Putamen (tissue), 1 donor: ENCODE measurements at places on chromosomes 5 and 9.

GRCh38 chr9:87451149-87451548 is 46.5 kb upstream of the DAPK1 start:
- no peak for DNase-seq

DNA sequence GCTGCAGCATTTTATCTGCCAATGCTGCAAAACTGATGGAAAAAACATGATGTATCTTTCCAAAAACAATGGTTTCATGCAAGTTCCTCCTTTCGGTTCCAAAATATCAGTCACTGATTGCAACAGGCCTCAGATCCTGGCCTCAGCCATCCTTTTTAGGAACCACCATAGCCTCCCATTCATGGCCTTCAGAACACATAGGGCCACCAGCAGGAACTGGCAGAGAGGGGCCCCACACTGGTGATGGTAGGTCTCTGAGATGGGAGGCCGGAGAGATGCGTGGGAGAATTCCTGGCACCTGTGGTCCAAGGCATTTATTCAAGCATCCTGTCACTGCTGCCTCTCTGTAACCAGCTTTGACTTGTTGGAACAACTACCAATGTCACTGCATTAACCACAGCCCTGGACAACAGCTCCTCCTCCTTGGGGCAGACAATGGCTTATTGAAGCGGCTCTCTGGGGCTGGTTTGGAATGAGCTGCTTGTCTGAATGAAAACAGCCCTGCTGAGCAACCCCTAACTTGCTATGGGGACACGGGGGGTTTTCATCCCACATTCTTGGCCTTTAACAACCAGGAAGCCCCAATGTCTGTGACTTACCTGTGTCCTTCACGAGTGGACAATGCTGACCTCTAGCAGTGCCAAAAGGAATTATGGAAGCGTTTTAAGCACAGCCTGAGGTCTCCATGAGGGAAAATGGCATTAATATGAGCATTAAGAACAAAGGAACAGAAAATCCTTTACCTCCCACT is 108.1 kb downstream of the LHFPL2 start:
- peak; percentile 81 for DNase-seq

DNA sequence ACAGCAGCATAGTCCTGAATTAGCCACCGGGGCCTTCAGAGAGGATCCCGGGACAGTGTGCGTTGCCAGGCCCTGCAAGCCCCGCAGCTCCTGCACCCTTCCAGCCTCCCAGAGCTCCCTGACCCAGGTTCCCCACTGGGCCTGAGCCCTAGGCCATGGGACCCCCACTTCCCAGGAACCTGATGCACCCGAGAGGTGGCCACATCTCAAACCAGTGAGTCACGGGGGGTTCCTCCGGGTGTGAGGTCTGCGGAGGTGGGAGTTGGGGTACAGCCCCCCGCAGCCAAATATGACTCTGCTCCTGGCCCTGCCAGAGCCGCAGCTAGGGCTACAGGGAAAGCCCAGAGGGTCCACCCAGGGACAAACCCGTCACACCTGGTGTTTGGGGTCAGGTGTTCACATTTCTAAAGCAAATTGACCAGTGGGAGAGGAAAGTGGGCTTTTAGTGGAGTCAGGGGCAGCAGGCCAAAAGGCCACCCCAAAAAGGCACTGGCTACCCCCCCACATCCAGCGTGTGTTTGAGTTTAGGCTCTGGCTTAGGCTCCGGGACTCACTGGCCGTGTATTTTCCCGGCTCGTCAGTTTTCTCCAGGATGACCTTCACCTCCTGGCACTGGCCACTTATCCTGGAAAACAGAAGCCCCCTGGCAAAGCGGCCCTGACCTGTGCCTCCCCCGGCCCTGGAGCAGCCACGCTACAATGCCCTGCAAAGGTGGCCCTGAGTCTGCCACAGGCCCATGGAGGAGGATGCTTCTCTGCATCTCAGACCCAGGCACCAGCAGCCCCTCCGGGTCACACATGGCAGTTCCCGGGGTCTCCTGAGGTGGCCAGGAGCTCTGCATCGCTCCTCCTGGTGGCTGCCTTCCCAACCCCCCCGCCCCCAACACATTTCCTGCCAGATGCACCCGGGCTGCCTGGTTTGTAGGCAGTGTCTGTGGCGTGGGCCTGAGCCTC is 17.4 kb upstream of the OBP2B start:
- DNase-seq: no peak

- no peak for DNase-seq
Observed at GRCh38 chr5:141150224-141150992, 551 bp downstream of the PCDHB6 start.

DNA sequence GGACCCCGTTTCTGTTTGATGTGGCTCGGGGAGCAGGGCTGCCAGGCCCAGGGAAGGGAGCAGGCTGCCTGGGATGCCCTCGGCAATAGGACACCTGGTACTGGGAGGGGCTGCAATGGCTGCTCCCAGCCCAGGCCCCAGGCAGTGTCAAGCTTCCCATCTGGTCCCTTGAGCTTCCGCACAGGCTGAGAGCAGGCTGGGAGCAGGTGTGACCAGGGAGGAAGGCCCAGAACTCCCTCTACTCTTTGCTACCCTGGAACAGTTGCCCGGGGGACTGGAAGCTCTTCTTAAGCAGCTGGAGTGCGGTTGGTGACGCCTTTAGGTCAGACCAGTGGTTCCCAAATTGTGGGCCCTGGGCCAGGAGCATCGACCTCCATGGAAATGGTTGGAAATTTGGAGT is 186.9 kb downstream of the GADD45G start:
- DNase-seq: no peak

DNA sequence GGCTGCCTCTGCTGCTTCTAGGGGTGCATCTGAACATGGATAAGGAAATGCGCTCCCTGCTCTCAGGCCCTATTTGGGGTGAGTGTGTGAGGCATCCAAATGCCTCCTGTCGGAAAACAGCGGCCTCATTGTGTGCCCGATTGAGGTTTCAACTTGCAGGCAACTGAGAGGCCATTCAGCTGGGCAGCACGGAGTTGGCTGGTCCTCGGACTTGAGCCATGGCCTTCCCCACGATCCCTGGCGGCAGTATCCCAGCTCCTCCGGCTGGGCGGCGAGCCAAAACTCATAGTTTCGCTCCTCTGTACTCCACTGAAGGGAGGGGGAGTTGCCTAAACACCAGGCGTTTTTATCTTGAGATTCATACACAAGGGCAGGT is 597.3 kb upstream of the SGCD start:
- peak; percentile 73 for DNase-seq

- no peak for DNase-seq
Observed at GRCh38 chr9:106880863-106881262, 17.9 kb downstream of the ZNF462 start.

DNA sequence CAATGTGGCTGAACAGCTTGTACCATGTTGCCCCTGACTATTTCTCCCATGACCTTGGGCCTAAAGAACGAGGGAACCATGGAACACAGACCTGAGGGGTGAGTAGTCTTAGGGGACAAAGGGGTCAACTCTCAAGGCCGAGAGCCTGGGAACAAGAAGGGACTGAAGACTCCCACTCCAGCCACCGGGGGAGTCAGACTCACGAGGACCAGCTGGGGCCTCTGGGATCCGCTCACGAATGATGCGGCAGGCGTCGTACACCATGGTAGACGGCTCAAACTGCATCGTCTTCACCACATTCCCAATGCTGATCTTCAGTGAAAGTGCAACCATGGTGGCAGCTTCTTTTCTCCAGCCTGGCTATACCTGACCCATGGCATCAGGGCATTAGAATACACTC is 6.6 kb downstream of the TLN1 start:
- DNase-seq: no peak

- no peak for DNase-seq
Observed at GRCh38 chr5:1135696-1136525, 24.0 kb upstream of the SLC12A7 start.

DNA sequence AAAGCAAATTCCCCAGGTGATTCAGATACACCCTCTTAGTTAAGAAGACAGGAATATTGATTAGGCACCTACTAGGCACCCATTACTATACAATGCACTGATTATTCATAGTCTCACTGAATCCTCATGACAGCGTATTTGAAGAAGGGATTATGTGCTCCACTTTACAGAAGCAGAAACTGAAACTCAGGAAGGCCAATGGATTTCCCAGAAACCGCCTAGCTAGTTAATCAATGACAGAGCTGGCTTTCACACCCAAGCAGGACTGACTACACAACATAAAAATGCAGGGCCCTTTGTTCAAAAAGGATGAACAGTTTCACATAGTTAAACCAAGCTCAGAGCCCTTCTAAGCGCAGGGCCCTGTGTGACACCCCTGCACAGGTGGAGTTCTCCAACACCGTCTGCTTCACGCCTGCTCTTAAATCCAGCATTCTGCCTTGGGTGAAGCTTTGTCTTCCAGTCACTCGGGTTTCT is 117.3 kb downstream of the TTLL11 start:
- no peak for DNase-seq
